Sciatic nerve (tissue), 2 donors: ENCODE measurements at places on chromosomes 13 and 19. TPM values are rescaled to one million over a fixed set of nuclear protein-coding genes. Genes with fewer than 3 reads are reported as not detected.

GRCh38 chr19:32642771-32643170 lies 32.2 kb downstream of the ANKRD27 start:
- DNase-seq, result no peak

GRCh38 chr13:80979035-80979641 lies 638.2 kb upstream of the SPRY2 start:
- DNase-seq, result no peak

GRCh38 chr19:49333811-49334288 lies 1.4 kb upstream of the CD37 start:
- peak; percentile 59 for DNase-seq

Gene ZNF223
- total RNA-seq, result 6.0 TPM

Gene NTF4
- total RNA-seq, result not detected

DNA sequence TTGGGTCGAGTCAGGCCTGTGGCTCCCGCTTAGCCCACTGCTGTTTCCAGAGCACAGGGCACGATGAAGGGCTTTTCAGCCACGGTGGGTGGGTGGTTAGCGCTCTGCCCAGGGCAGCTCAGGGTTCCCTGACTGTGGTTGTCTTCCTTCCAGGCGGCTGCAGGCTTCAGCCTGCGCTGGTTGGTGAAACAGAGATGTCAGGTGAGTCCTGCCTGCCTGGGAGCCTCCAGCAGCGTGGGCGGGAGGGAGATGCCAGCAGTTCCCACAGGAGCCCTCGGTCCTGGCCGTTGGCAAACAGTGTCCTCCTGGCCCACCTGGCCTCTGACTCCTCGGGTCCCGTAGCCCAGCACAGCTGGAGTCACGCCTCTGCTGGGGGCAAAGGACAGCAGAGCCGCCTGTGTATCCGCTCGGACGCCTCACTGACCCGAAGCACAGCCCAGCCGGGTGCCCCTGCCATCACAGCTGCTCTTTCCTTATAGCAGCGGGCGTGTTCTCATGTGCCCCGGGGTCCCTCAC lies 9.7 kb downstream of the ADAT3 start:
- DNase-seq, result no peak

Gene PRODH2
- not detected for total RNA-seq

DNA sequence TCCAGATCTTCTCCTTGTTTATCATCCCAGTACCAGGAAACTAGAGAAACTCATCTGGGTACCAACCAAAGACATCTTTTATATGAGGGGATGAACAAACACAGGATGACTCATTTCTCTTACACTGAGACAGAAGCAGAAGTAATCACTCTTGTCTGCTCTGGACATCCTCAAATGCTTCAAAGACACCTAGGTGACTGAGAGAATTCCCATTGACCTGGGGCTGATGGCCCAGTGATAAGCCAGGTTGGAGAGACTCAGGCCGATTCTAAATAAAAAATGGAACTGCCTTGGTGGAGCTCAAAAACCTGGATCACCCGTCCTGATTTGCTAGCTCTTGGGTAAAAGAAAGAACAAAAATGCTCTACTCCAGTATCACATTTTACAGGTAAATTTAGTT lies 182.2 kb downstream of the ZNF486 start:
- no peak for DNase-seq

- no peak for DNase-seq
Observed at GRCh38 chr13:112242777-112243176, 133.4 kb upstream of the SPACA7 start.

Gene KCTD12
- 202 TPM for total RNA-seq

Gene ZNF548
- 29.3 TPM for total RNA-seq

DNA sequence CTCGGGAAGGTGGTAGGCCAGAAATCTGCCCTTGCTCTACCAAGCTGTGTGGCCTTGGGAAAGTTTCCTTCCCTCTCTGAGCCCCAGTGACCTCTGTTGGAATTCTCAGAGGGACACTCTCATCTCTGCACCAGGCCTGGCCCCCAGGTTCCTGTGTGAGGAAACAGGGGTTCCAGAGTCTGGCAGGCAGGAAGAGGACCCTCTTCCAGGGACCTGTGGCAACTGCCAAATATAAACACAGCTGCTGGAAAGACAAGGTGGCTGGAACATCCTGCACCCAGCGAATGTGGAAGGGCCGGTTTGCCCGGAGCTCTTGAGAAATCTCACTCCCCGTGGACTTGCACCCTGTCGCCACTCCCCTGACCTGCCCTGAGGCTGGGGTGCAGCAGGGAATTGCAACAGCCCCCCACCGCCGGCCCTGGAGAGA lies 52.8 kb downstream of the GADD45B start:
- DNase-seq, result no peak

Gene OR7C1
- total RNA-seq, result 0.04 TPM

GRCh38 chr19:44180968-44181367 lies 16.1 kb downstream of the ZNF226 start:
- DNase-seq, result no peak

DNA sequence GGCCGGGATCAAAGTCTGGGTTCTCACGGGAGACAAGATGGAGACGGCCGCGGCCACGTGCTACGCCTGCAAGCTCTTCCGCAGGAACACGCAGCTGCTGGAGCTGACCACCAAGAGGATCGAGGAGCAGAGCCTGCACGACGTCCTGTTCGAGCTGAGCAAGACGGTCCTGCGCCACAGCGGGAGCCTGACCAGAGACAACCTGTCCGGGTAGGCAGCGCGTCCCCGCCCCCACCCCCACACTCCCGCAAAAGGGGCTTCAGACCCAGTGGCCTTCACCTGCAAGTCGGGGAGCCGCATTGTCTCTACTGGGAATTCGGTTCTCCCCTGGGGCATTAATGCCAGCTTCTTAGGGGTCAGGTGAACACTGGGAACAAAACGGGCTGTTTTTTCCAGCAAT lies 114.7 kb upstream of the MCF2L start:
- DNase-seq, result no peak

GRCh38 chr13:98942997-98943396 lies 34.9 kb downstream of the DOCK9 start:
- DNase-seq, result no peak

DNA sequence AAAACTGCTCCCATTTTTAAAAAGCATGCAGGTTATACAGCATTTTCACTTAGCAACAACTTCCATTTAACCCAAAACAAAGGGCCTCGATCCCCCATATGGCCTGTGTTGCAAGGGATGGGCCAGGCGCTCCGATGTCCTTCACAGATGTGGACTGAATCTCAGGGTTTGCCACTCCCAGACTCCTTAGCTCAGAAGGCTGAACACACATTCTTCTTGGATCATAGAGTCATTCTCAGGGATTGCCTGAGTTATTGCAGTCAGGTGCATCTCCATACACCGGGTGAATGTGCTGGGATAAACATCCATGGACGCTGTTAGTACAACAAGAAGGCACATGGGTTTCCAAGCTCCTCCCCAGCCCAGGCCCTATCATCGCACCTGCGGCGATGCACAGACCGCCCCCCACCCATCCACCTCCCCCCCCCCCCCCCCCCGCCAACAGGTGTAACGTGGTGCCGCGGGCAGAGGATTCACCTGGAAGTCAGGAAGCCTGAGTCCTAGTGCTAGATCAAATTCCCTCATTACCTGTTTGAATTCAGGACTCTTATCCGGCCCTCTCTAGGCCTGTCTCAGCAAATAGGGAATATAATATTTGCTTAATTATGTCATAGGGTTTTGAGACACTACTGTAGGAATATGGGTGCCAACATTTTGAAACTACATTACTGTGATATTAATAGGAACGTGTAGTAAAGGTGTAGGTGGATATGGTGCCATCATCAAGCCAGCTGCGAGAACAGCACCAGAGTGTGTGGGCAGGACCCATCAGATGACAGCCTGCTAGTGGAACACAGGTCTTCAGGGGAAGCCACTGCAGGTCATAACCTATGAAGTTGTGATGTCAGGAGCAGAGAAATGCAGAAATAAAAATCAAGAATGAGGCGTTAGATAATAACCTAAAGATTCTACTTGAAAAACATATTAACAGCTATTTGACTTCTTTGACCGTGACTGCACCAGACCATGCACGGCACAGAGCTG lies 110.9 kb downstream of the SACS start:
- no peak for DNase-seq

DNA sequence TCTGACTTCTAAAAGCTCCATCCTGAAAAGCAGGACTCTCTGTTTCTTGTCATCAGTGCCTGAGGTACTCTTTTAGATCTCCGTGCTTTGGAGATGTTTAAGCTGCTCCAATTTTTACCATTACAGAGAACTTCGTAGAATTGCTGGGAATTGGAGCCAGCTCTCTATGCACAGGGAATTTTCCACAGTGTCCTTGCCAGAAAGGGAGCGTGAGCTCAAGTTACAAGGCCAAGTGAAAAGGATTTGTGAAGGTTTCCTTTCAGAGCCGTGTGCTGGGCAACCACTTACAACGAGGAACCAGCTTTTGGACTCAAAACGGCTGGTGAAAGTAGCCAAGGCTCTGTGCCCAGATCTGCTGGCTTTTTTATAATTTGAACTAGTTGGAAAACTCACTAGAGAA lies 82.6 kb downstream of the NUFIP1 start:
- no peak for DNase-seq

Gene FKRP
- total RNA-seq, result 25.2 TPM

DNA sequence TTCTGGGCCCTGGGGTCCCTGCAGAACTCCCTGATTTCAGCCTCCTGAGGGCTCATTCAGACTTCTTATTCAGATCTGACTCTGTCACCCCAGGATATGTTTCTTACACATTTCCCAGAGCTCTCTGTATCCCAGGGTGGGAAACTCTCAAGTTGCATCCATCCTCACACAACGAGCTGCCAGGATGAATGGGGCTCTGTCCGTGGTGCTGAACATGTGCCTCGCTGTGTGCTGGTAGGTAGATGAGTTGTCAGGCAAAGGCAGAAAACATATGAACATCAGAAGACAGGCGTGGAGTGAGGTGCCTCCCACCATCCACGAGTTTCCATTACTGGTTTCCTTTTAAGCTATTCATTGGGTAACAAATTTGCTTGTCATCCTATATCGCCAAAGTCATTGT lies 11.4 kb upstream of the IGFL1 start:
- no peak for DNase-seq

Gene ZNF350
- 16.0 TPM for total RNA-seq

DNA sequence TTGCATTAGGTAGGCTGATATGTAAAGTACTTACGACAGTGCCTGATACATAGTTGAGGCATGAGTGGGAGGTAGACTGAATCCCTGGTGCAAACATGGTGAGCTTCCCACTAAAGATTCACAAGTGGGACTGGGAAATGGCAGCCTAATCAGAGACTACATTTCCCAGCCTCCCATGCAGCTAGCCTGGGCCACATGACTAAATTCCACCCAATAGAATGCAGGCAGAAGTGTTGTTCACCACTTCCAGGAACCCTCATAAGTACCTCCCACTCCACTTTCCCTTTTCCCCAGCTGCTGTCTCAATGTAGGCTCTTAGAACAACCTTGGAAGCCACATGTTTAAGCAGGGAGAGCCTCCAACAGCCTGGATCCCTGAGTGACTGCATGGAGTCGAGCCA lies 104.9 kb downstream of the CACNA1A start:
- DNase-seq, result no peak

DNA sequence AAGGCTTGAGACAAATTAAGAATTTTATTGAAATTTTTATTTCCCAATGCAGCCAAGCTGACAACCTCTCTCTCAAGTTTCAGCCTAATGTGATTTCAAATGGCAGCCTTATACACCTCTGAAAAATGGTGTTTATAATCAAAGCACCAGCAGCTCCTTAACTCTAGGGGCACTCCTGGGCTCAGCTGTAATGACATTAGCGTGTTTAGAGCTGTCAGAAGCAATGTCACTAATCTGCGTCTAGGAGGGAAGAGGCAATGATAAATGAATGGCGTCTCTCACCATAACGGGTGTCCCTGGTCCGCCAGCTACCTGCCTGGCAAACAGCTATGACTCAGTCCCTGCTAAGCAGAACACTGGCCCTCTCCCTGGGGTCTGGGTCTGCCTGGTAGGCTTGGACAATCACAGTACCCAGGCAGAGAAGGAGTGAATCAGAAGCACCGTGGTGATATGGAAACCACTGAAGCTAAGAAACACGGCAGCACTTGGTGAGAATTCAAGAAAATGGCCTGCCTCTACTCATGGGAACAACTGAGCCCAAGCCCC lies 131.8 kb upstream of the VSTM2B start:
- DNase-seq, result no peak

DNA sequence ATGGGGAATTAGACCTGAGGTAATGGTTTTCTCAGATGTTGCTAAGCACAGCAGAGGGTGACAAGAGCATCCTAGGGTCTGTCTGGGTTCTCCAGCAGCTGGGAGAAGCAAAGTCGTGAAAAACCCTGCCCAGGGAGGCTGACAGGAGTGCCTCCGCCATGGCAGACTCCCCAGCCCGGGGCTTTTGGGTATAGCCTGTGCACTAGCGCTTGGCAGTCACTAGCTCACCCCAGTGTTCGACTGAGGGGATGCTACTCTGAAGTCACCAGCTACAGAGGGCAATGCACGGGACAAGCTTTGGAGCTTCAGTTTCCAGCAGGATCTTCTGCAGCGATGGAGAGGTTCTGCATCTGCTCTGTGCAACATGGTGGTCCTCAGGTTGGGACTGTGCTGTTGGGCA lies 87.5 kb downstream of the ING1 start:
- DNase-seq, result no peak

GRCh38 chr19:47058621-47059022 lies 10.2 kb upstream of the TMEM160 start:
- DNase-seq, result no peak

GRCh38 chr19:31334849-31335624 lies 14.2 kb downstream of the TSHZ3 start:
- peak; percentile 55 for DNase-seq

DNA sequence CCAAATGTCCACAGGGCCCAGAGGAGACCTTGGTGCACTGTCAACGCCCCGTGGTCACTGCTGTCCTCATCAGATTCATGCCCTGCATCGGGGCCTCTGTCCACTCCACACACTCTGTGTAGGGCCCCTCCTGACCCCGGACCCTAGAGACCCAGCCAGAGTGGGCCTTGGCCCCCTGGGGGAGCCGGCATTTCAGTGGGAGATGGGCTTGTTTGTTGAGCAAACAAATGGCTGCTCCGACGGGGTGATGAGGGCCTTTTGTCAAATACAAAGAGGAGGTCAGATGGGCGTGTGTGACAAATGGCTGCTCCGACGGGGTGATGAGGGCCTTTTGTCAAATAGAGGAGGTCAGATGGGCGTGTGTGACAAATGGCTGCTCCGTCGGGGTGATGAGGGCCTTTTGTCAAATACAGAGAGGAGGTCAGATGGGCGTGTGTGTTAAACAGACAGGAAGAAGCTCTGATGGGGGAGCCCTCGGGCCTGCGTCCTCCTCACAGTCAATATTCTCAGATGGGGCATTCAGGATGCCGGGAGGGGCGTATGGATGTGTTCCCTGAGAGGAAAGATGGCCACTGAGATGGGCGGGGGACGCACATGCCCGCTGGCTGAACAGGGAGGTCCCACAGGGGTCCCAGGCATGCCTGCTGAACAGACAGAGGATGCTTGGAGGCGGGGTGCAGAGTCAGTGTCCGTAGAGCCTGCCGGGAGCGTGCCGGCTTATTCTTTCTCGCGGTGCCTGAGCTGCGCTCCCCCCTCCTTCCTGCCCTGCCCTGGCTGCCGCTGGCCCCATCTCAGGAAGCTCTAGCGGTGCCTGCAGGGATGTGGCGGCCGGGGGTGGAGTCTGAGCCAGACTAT lies 36.3 kb downstream of the SMIM24 start:
- DNase-seq, result no peak
